NCI-H2081 (cell line): ENCODE measurements at places on chromosomes 5 and 9.
A peak's percentile ranks its signal among the peaks of the same experiment; 100 is the strongest.

GRCh38 chr5:158758675-158759074 is 341.0 kb downstream of the EBF1 start:
- DNase-seq: no peak

DNA sequence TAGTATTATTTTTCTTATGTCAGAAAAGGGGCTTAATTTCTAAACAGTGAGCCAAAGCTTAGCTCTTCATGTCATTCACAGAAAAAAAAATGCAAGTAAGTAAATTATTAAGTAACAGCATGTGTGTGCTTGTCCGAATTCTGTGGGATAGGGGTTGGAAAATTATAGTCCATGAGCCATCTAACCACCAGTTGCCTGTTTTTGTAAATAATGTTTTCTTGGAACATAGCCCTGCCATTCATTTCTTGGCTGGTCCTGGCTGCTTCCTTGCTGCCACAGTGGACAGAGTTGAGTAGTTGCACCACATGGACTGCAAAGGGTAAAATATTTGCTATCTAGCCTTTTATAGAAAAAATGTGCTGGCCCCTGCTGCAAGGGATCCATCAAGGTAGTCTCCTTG is 513.7 kb upstream of the WWC1 start:
- DNase-seq: no peak

- no peak for DNase-seq
Observed at GRCh38 chr5:27130587-27130986, 92.2 kb upstream of the CDH9 start.

DNA sequence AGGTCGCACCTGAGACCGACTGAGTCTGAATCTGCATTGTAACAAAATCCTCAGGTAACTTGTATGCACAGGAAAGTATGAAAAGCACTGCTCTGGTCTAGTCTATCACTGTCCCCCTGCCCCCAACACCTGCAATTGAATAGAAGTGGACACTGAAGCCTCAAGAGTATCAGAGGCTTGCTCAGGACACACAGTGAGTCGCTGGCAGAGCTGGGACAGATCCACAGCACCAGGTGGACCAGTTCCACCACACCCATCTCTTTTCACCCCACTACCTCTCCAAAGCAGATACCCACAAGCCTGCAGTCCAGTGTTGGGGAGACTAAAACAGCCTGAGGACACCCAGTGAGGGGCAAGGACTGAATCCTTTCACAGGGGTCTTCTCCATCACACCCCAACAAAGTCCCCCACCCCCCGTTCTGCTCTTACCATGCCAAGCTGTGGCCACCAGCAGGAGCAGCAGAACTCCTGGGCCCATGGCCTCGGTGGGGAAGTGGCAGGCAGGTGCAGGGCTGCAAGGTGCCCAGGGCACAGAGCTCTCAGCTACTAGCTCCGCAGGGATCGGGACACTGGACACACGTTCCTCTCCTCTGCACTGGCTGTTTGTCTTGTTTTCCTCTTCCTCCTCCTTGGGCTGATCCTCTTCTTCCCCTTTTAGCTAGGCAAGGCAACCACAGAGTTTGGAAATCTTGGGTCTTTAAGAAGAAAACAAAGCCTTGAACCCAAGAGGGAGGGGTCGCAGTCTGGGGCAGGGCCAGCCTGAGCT is at the start of gene CSF1R:
Gene CSF1R (minus strand): TSS at position 605 of the 766 bp plus-strand sequence. CDS start 127 bp downstream, at position 478.
- DNase-seq: no peak

DNA sequence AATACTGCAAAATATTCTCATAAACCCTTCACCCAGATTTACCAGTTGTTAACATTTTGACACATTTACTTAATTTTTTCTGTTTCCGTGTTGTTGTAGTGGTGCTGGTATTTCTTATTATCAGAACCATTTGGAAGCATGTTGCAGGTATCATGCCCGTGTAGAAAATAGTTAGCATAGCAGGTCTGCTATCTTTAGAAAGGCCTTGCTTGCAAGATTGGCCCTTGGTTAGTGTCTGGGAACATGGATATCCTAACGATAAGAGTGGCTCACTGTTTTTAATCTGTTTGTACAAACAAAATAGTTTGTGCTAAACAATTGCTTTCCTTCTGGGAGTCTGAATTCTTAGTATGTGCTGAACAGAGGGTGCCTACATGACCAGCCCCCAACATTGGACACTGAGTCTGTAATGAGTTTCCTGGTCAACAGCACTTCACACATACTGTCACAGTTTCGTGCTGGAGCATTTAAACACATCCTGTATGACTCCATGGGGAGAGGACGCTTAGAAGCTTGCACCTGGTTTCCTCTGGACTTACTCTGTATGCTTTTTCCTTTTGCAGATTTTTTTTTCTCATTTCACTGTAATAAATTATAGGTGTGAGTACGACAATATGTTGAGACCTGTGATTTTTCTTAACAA is 66.9 kb downstream of the MAN2A1 start:
- no peak for DNase-seq

- no peak for DNase-seq
Observed at GRCh38 chr5:126857472-126858410, 80.8 kb downstream of the LMNB1 start.

- DNase-seq: no peak
Observed at GRCh38 chr5:132686193-132686592, 12.4 kb downstream of the IL4 start.

DNA sequence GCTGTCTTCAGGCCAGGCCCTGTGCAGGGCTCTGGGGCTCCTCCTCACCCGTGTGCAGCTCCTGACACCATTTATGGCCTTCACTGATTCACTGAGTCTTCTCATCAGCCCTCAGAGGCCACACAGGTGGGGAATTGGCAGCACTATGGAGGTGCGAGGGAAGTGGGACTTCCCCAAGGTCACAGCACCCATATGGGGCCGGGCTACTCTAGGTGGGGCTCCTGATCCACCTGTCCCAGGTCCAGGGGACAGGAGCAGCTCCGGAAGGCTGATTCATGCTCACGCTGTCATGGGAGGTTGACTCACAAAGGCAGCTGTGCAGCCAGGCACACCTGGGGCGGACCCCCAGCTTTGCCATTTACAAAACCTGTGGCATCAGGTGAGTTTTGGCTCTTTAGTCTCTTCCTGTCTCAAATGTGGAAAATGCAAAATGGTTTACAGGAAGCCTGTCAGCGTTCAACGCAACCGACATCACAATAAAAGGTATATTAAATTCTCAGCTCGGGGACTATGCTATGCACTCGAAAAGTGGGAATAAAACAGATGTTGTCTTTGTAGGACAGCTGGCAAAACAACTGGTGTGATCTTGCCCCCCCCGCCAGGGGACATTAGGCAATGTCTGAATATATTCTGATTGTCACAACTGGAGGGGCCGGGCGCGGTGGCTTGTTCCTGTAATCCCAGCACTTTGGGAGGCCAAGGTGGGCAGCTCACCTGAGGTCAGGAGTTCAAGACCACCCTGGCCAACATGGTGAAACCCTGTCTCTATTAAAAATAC is 15.0 kb downstream of the NAIF1 start:
- no peak for DNase-seq

DNA sequence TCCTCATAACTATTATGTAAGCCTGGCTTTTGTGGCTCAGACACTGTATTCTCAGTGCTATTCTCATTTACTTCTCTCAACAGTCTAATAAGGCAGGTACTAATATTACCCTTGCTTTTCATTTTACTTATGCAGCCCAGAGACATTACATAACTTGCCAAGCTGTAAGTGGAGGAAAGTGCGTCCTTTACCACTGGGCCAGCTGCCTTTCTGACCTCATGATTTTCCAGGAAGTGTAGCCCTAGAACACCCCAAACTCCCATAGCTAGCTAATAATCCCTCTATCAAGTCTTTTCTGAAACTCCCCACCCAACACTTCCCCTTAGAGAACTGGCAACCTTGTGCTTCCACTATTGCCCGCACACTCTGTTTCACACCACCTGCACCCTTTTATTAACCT is 192.9 kb upstream of the HMHB1 start:
- no peak for DNase-seq

GRCh38 chr5:151925340-151925739 is 689 bp upstream of the GLRA1 start:
- no peak for DNase-seq

DNA sequence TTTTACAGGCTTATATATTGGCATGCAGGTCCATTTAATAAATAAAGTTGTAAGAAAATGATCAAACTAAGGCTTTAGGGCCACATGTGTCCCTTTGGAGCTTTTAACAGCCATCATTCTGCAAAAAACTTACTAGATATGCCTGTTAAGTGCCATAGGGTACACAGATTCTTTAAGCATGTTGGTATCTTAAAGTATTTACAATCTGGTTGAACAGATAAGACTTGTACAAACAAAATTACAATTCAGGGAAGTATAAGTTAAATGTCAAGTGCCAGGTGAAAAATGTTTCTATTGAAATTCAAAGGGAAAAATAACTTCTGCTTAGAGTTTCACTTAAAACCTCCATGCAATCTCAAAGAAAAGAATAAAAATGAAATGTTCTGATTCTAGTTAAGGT is 558.4 kb upstream of the ST8SIA4 start:
- no peak for DNase-seq

- no peak for DNase-seq
Observed at GRCh38 chr5:97124335-97124734, 18.1 kb downstream of the LIX1 start.

- DNase-seq: no peak
Observed at GRCh38 chr9:20619487-20620200, 2.7 kb downstream of the MLLT3 start.

GRCh38 chr9:36154331-36154952 is 14.7 kb upstream of the CCIN start:
- DNase-seq: peak; percentile 39

DNA sequence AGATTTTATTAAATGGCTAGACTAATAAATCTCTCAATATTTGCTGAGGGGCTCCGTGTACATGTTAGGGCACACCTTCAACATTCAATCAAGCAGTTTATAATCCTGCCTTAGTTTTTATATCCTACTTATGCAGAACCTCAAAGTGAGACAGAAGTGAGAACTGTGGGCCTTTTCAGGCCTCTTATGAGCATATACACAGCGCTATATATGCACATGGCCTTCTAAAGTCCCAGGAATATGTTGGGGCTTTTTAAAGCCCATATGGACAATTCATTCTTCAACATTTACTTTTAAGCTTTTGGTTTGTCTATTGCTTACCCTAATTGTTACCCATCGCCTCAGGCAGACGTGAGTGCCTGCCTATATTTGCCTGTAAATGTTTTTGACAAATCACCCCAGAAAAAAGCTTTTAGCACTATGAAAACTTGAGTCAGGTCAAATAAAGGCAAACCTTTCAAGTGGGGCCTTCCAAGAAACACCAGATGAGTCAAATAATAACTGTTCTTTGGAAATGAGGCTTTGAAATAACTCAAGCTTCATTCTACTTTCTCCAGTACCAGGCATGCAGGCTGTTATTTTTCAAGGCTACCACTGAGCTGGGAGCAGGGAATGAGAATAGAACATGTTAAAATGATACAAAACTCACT is 58.2 kb downstream of the ESM1 start:
- DNase-seq: no peak

DNA sequence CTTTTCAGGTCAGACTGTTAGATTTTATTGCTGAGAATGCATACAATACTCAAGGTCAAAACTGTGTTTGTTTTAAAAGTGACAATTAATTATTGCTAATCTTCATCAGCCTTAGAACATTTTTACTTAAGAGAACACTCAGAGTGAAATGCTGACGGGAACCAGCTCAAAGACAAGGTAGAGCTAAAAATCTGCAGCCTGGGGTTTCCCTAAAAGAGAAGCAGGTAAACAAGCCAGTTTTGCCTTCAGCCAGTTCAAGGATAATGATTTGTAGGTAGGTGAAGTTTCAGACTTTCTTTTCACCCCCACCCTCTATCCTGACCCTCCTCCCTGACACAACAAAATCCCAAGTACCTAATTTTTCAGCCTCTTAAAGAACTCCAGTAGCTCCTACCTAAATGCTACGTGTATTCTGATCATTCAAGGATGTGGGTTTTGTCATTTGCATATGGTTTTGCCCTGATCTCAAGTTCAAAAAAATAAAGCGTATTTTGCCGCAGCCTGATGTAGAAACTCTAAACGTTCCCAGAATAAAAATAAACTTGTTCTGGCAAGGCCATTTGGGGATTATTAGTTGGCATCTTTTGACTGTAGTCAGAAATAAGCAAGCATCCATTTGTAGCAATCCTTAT is 407.2 kb downstream of the EFNA5 start:
- DNase-seq: no peak

DNA sequence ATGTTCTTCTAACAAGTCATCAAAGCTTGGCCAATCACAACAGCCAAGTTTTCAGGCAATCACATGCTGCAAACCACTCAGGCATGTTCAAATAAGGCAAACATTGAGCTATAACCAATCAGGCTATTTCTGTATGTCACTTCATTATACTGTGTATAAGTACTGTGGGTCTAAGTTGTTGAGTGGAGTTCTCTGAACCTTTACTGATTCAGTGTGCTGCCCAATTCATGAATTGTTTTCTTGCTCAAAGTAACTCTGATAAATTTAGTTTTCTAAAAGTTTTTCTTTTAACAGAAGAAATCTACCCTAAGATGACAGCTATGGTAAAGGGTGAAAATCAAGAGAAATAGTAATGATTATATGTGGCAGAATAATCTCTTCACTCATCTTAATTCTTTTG is 805.4 kb upstream of the NUDT12 start:
- DNase-seq: no peak

DNA sequence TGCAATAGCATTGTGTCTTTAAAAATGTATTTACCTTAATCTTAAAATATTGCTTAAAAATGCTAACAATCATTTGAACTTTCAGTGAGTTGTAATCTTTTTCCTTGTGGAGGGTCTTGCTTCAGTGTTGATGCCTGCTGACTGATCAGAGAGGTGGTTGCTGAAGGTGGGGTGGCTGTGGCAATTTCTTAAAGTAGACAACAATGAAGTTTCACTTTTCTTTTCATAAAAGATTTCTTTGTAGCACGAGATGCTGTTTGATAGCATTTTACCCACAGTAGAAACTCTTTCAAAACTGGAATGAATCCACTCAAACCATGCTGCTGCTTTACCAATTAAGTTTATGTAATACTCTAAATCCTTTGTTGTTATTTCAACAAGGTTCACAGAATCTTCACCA is 50.8 kb downstream of the NR3C1 start:
- DNase-seq: no peak
